ENCODE measurements at places on chromosomes 12 and 14.

GRCh38 chr12:53258541-53259539, 9.3 kb upstream of the ESPL1 start:
- DNase-seq = no peak

DNA sequence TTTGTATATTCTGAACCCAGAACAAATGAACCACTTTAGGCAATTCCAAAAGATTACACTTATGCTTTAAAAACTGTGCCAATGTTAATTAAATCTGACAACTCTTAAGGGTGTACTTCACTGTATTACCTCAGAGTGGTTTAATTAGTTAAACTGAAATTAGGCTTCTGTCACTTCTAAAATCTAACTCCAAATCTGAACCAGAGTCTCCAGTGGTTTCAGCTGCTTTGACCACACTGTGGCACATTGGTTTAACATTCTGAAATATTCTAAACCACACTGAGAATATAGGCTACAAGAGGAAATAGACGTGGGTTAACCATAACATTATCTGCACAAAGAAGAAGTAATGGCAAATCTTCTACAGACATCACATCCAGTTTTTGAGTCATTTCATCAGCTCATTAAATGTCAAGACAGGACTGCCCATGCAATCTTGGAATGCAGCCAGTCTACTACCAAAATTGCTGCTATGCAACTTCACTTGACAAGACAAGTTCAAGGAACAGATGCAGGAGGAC, 94.8 kb downstream of the LRP6 start:
- no peak for DNase-seq

DNA sequence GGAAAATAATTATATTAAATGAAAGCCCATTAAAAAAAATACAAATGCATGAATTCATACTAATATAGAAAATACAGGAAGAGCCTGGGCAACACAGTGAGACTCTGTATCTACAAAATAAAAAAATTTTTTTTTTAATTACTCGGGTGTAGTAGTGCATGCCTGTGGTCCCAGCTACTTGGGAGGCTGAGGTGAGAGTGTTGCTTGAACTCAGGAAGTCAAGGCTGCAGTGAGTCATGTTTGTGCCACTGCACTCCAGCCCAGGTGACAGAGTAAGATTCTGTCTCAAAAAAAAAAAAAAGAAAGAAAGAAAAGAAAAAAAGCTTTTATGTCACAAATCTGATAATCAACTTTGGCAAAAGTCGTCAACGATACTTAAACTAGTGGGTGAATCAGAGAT, 80.6 kb upstream of the PLEKHA5 start:
- no peak for DNase-seq

- DNase-seq = no peak
Observed at GRCh38 chr14:74865156-74865555, 10.8 kb downstream of the PROX2 start.

GRCh38 chr12:101297661-101298060, 17.8 kb downstream of the UTP20 start:
- no peak for DNase-seq

DNA sequence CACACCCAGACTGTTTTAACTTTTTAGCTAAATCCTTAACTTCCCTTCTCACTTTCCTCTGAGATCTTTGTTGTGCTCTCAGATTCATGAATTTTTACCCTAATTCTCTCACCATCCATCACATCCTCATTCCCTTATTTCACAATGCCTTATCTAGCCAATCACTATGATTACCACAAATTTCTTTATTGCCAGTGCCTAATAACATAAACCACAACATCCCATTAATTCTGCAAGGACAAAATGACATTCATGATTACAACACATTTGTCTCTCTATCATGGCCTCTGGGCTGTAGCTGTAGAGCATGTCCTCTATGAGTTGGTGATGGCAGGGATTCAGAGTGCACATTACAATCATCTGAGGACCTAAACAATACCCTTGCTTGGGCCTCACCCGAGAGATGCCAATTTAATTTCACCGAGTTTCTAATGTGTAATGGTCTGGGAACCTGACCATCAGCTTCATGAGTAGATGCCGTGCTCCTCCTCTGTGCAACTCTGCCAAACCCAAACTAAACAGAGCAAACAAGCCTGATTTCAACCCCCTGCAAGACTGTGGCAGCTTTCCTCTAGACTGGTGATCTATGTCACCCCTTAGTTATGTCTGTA, 99.3 kb downstream of the SPTSSA start:
- no peak for DNase-seq

DNA sequence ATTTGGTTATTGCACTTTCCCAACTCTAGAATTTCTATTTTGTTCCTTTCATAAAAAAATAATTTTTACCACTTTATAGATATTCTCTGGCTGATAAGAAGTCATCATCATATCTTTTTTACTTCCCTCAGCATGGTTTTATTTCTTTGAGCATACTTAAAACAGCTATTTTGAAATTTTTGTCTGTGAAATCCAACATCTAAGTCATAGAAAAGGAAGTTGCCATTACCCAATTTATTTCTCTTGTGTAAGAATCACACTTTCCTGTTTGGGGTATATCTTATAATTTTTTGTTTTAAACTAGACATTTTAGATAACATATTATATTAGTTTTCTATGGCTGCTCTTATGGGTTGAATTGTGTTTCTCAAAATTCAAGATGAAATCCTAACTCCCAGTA, 400.2 kb upstream of the OR4E1 start:
- DNase-seq = no peak

DNA sequence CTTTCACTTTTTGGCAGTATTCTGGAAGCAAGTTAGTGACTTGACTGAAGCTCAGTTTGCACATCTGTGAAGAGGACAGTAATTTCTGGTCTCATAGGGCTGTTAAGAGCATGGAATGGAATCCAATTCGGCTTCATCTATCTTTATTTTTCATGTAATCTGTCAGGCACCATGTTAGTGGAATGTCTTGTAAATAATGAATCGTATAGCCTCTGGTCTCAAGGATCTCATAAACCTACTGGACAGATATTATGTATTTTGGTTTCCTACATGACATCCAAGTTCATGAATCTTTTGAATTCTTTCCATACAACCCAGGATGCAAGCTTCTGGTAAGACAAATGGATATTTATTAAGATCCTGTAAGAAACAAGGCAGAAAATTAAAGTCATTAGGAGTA, 24.0 kb downstream of the TMTC2 start:
- no peak for DNase-seq

Measured in NCI-H1694 (cell line).